ENCODE measurements at places on chromosomes 2 and 18.

DNA sequence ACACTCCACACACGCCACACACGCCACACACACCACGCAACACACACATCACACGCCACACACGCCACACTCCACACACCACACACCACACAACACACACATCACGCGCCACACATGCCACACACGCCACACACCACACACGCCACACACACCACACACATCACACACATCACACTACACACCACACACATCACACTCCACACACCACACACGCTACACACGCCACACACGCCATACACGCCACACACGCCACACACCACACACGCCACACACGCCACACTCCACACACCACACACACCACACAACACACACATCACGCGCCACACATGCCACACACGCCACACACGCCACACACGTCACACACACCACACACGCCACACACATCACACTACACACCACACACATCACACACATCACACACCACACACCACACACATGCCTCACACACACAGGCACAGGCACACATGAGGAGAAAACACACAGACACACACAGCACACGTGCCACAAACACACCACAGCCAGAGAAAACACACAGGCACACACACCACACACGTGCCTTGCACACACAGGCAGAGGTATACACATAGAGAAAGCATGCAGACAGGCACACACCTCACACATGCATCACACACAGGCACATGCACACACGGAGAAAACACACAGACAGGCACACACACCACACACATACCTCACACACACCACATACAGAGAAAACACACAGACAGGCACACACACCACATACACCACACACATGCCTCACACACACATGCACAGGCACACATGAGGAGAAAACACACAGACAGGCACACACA is 241.5 kb upstream of the MYT1L start:
- no peak for DNase-seq

- DNase-seq: no peak
These were observed 48.0 kb upstream of the FAHD2A start for GRCh38 chr2:95354469-95354901.

DNA sequence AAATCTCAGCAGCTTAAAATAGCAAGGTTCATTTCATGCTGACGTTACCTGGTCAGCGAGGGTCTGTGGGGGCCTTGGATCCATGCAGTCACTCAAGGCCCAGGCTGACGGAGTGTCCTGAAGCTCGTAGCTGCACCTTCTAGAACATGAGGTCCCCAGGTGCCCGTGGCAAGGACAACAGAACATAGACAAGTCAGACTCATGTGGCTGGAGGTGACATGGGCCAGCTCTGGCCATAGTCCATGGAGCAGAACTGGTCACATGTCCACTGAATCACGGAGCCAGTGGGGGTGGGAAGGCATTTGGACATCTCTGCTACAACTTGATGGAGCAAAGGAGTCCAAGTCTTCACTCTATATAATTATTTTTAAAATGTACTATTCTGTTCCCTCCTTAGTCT is 233.2 kb downstream of the ACKR3 start:
- no peak for DNase-seq

- DNase-seq: no peak
These were observed 105.5 kb downstream of the ZEB2 start for GRCh38 chr2:144414324-144414845.

DNA sequence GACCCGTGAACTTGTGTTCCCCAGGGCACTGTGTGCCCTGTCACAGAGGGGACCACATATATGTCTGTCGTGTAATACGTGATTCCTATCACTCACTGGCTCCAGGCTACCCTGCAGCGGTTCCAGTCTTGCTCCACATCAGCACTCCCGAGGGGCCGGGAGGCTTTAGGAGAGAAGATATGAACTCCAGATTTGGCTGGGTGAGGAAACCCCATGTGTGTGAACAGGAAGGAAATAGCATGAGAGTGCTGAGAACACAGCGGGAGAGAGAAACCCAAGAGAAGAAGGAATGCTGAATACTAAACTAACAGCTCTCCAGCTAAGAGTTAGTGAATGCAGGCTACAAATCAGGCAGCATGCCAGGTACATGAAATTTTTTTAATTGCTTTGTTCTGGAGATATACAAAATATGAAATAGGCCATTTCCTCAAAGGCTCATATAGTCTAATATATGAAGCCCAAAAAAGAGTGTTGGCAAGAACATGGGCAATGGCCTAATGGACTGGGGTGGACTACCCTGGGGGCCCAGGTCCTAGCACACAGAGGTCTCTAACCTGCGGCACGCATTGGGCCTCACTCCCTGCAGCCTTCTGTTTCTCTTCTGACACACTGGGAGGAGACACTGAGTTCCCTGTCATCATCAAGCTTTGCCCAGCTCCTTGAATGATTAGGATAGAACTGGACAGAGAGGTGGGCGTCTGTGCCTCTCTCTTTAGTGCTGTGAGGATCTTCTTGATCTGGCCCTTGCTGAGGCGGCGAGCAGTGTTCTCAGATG is 372.8 kb upstream of the RAB6C start:
- no peak for DNase-seq

- DNase-seq: no peak
These were observed 161.6 kb upstream of the TRIB2 start for GRCh38 chr2:12555012-12555645.

- DNase-seq: no peak
These were observed 1.7 kb downstream of the PJVK start for GRCh38 chr2:178452870-178453269.

- no peak for DNase-seq
These were observed 254.8 kb downstream of the SATB2 start for GRCh38 chr2:199202964-199203363.

DNA sequence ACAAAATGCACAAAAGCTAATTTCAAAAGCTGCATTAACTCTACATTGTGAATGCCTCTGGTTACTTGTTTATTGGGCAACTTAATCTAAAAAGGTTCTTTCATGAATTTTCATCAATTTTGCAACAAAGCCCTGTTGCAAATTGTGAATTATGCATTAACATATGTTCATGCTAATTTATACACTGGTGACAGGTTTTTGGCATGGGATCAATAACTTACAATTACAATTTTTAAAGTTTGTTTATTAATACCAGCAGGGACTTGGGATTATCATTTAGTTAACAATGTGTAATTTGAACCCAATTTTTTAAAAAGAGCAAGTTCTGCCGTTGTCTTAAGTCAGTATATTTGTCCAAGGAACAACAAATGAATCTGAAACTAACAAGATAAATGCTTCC is 183.6 kb downstream of the DCC start:
- no peak for DNase-seq

GRCh38 chr18:77366067-77366719 is 116.5 kb downstream of the GALR1 start:
- no peak for DNase-seq

- no peak for DNase-seq
These were observed 422.1 kb upstream of the DSEL start for GRCh38 chr18:67938660-67939059.

GRCh38 chr2:57864926-57865325 is 181.7 kb upstream of the VRK2 start:
- DNase-seq: no peak

GRCh38 chr2:117523711-117524238 is 290.7 kb upstream of the DDX18 start:
- DNase-seq: no peak
